CD4-positive, alpha-beta memory T cell (primary cell): ENCODE measurements at places on chromosomes 1 and 21.
A peak's percentile ranks its signal among the peaks of the same experiment; 100 is the strongest.

DNA sequence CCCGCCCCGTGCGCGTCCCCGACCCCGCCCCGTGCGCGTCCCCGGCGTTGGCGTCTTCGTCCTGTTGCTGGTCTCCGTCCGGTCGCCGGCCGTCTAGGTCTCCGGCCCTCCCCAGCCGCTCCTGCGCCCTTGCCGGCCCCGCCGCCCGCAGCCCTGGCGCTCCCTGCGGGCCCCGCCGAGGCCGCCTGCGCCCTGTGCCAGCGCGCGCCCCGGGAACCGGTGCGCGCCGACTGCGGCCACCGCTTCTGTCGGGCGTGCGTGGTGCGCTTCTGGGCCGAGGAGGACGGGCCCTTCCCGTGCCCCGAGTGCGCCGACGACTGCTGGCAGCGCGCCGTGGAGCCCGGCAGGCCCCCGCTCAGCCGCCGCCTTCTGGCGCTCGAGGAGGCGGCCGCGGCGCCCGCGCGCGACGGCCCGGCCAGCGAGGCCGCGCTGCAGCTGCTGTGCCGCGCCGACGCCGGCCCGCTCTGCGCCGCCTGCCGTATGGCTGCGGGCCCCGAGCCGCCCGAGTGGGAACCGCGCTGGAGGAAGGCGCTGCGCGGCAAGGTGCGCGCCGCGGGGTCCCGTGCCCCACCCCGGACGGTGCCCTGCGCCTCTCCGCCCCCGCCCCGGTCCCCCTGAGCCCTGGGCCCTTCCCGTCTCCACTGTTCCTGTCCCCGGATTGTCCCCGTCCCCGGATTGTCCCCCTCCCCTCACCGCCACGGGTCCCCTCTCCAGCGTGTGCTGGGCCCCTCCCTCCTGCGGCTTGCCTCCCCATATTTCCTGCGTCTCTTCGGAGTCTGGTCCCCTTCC, at the start of gene RNF187:
TSS of gene RNF187 (plus strand) at position 47 of the 789 bp plus-strand sequence.
- DNase-seq = peak; percentile 72

DNA sequence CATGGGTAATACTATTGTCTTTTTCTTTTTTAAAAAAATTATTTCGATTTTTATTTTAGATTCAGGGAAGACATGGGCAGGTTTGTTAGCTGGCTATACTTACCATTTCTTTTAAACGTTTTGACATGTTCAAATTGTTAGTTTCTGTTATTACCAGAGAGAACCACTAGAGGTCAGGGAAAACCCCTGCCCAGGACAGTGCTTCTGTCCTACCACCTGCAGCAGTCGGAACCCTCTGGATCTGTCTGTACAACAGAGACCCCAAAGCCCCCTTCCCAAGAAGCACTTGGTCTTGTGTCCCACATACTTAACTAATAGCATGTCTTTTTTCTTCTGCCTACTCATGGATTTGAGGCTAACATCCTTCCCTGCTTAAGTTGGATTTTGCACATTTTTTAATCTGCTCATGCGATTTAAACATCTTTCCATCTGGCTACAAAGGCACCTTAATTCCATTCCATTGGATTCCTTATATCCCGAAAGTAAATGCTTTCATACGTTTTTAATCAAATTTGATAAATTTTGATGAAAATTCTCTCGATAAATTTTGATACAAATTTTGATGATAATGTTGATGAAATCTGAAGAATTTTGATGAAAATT, 10.0 kb upstream of the C1orf115 start:
- DNase-seq = peak; percentile 22

GRCh38 chr1:100538913-100539835, 1.2 kb downstream of the GPR88 start:
- DNase-seq = peak; percentile 35

- DNase-seq = no peak
Observed at GRCh38 chr21:22438428-22439086, 1440.3 kb downstream of the NCAM2 start.

DNA sequence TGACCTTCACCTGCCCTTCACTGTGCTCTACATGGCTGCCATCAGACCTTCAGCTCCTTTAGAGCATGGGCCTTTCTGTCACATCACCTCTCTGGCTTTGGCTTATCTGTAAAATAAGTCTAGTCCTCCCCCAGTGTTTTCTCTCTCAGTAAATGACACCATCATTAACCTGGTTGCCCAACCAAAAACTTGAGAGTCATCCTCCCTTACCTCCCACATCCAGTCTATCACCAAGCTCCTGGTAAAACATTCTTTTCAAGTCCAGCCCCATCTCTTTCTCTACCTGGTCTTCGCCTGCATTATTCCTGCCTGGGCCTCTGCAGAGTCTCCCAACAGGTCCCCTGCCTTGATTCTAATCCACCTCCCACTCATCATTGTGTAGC, 13.1 kb downstream of the SLC26A9 start:
- no peak for DNase-seq

DNA sequence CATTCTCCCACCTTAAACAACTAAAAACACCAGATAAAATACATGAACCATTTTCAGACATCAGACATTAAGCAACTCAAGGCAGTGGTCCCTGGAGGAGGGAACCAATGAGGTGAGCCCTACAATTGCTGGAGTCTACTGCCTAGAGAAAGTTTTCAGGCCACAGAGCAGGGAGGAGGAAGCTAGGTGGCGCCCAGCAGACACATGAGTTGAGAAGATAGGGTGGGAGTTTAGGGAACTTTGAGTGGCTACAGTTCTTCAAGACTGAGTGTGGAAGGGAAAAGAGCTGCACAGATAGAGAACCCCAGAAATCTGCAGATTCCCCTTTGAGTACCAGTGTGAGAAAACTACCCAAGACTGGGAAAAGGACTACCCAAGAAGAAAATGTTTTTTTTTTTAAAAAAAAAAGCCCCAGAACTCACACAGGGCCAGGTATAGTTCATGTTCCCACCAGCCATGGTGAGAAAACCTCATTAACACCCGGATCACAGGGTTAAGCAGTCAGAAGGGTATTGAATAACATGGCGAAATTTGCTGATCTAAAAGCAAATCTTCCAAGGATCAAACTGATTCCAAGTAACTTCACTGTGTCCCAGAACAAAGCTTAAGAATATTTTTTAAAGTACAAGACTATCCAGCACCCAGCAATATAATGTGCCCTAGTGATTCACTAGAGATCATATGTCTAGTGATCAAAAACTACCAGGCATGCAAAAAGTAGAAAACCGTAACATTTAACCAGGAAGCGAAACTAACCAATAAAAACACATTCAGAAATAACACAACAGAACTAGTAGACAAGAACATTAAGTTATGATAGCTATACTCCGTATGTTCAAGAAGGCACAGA, 12.0 kb downstream of the ALDH9A1 start:
- no peak for DNase-seq

GRCh38 chr1:222240536-222241181, 307.2 kb downstream of the HHIPL2 start:
- no peak for DNase-seq

DNA sequence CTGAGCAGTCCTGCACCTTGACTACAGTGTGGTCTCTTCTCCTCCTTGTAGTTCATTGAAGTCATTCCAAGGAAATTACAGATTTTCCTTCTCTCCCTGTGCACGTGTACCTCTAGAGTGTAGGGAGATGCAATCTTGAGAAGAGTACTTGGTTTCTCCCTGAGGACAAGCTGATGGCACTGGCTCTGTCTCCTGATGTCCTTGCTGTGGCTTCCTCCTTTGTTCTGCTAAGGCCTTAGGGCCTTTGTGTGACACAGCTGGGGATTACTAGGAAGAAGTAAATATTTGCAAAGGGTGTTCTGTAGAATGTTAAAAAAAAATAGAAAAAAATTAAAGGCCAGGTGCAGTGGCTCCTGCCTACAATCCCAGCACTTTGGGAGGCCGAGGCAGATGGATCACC, 66.2 kb upstream of the APOBEC4 start:
- DNase-seq = no peak

- DNase-seq = no peak
Observed at GRCh38 chr1:182185842-182186756, 124.6 kb upstream of the ZNF648 start.

DNA sequence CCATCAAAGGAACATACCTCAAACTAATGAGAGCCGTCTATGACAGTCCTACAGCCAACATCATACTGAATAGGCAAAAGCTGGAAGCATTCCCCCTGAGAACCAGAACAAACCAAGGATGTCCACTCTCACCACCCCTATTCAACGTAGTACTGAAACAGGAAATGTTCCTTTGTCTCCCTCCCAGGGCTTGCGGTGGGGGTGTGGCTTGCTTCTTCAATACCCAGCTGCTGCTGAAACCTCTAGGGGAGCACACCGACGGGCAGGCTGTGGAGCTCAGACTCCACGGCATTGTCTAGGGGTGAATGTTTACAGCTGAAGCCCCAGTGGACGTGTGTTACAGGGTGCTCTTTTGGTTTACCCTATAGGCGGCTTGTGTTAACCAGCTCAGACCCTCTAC, 30.5 kb upstream of the B3GALT2 start:
- DNase-seq = no peak

- no peak for DNase-seq
Observed at GRCh38 chr1:29410476-29410875, 174.2 kb downstream of the PTPRU start.

- DNase-seq = no peak
Observed at GRCh38 chr21:28480470-28480869, 512.2 kb downstream of the LTN1 start.

- no peak for DNase-seq
Observed at GRCh38 chr1:31373897-31374486, 1.1 kb upstream of the FABP3 start.

- DNase-seq = no peak
Observed at GRCh38 chr1:183480971-183481441, 8.7 kb downstream of the SMG7 start.

DNA sequence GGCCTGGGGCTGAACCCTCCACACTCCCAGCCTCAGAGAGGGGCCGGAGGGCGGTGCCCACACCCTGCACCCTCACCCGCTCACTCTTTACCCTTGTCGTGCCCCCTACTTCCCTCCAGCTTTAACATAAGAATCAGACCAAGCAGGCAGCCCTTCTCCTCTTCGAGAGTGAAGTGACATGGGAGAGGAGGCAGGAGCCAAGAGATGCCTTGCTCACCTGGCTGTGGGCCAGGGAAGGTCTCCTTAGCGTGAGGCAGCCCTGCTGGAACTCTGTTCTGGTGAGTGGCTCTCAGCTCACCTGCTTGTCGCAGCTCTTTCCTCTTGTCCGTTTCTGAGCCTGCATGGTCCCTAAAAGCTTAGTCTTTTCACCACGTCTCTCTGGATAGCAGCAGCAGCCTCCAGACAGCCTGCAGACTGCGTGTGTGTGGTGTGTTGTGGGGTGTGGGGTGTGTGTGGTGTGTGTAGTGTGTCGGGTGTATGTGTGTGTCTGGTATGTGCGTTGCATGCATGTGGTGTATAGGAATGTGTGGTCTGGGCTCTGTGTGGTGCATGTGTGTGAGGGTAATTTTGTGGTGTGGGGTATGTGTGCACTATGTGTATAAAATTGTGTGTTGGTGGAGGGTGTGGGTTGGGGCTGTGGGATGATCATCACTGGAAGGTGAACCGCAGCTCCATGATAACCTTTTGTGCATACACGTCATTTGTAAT, 86.7 kb downstream of the CCDC185 start:
- DNase-seq = no peak

- DNase-seq = no peak
Observed at GRCh38 chr21:33587792-33588484, 546 bp downstream of the DONSON start.
